ENCODE measurements at places on chromosomes 12 and 14. TPM values are rescaled to one million over a fixed set of nuclear protein-coding genes. Genes with fewer than 3 reads are reported as not detected.

RGS6 gene
- not detected for total RNA-seq

RNASE12 gene
- not detected for total RNA-seq

- DNase-seq: peak; percentile 69
These were observed 1.4 kb upstream of the DNAJC14 start for GRCh38 chr12:55830601-55831446.

GRCh38 chr12:16285586-16285985 is 8.1 kb upstream of the SLC15A5 start:
- no peak for DNase-seq

CFAP251 gene
- 2.0 TPM for total RNA-seq

GRCh38 chr14:36316131-36316530 is 4.3 kb downstream of the MBIP start:
- peak; percentile 12 for DNase-seq

- no peak for DNase-seq
These were observed 212.1 kb upstream of the BTG1 start for GRCh38 chr12:92357584-92358261.

DNA sequence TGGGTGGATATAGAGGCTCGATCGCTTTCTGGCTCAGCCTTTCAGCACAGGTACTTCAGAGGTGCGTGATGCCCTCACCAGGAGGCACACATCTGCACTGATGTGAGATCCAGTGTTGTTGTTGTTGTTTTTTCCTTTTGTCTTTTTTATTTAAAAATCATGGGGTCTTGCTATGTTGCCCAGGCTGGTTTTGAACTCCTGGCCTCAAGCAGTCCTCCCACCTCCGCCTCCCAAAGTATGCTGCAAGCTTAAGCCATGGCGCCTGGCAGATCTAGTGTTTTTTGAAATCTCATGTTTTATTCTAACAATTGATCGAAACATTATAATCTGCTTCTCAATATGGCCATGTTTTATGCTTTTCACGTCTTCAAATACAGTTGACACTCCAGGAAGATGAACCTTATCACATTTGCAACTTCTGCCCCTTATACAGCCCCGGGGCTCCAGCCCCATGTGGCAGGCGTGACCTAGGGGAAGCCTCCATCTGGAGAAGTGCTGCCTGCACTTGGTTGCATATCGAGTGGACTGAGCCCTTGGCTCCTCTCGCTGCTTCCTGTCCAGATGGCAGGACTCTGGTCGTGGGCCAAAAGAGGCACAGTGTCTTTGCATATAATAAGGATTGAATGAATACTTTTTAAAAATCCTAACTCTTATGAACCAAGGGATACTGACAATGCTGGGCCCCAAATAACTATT is 71.7 kb downstream of the TRAF3 start:
- no peak for DNase-seq

DNA sequence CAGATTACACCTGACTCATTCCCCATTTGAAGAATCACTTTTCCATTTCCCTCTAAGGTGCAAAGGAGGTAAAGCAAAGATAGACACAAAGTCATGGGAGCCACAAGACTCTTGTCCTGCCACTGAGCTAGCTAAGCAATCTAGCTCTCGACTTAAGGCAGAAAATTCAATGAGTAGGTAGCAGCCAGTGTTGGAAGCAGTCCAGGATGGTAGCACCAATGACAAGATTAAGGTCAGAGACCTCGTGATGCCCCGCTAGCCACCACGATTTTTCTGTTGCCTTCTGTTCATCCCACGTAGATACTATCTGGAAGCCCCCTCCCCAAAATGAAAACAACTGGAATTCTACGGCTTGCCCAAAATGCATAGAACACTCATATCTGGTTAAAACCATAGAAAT is 1.4 kb downstream of the VAMP1 start:
- DNase-seq: peak; percentile 44

TEX52 gene
- total RNA-seq: 0.36 TPM

DNA sequence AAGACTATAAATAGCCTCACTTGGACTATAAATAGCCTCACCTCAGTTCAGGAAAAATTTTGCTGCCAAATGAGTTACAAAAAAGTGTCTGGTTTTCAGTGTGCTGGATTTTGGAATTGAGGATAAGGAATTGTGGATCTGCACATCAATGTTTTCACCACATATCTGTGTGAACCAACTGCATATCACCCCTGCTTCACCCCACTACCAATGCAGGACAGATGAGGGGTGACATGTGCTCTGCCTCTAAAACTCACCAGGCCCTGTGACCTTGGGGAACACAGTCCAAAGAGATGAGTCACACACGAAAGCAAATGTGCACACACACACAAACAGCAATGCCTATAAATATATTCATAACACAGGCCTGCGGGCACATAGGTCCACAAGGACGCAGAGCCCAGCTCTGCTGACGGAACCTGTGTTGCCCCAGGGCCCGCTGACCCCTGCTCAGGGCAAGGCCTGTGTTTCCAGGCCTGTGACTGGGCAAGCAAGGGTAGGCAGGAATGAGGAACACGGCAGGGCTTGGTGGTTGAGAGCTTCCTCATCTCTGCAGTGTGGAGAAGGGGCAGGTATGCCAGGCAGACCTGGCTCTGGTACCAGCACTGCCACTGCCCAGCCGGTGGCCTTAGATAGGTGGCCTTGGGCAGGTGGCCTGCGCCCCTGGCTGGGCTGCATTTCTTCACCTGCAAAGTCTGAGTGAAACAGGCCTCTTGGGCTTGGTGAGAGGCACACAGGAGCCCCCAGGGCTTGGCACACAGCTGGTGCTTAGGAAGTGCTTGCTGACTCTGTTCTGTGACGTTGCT is 82.4 kb downstream of the ARL6IP4 start:
- DNase-seq: peak; percentile 26

GRCh38 chr12:45170456-45171042 is 45.3 kb upstream of the ANO6 start:
- DNase-seq: peak; percentile 89

DNA sequence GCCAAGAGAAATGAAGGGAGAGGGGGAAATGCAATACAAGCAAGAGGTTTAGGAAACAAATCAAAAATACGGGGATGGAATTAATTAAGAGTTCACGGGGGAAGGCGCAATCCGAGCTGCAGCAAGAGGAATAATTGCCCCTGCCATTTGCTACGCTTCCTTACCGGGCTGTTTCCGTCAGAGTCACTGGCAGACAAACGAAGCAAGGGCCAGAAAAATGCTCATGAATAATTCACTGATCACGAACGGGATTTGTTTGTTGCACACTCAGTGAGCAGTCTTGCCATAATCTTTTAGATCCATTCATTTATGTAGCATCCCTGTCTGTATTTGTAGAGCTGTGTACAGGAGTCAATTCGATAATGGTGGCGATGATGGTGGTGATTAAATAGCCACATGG is 39.0 kb downstream of the PLXNC1 start:
- DNase-seq: no peak

DNA sequence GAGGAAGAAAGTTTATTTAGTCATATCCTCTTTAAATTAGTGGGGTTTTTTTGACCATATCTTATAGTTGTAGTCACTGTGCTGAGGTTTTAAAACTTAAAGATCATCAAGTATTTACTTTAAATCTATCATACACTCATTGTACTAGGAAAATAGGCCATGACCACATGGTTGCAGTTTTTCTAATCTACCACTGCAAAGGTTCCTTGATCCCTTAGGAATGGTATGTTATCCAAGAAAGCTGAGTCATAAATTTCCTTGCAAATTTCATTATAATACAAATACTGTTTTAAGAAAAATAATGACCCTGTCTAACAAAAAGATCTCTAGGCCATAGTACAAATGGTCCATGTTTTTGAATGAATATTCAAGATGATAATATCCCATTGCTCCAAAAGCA is 74.7 kb downstream of the DBX2 start:
- no peak for DNase-seq

SIX4 gene
- total RNA-seq: not detected

Measured in activated CD8-positive, alpha-beta T cell treated with anti-CD3 and anti-CD28 coated beads for 36 hours (primary cell).